ENCODE measurements at places on chromosomes 5 and 9.
A peak's percentile ranks its signal among the peaks of the same experiment; 100 is the strongest.

GRCh38 chr5:10590226-10590999 lies 26.5 kb downstream of the ANKRD33B start:
- DNase-seq: peak; percentile 82

DNA sequence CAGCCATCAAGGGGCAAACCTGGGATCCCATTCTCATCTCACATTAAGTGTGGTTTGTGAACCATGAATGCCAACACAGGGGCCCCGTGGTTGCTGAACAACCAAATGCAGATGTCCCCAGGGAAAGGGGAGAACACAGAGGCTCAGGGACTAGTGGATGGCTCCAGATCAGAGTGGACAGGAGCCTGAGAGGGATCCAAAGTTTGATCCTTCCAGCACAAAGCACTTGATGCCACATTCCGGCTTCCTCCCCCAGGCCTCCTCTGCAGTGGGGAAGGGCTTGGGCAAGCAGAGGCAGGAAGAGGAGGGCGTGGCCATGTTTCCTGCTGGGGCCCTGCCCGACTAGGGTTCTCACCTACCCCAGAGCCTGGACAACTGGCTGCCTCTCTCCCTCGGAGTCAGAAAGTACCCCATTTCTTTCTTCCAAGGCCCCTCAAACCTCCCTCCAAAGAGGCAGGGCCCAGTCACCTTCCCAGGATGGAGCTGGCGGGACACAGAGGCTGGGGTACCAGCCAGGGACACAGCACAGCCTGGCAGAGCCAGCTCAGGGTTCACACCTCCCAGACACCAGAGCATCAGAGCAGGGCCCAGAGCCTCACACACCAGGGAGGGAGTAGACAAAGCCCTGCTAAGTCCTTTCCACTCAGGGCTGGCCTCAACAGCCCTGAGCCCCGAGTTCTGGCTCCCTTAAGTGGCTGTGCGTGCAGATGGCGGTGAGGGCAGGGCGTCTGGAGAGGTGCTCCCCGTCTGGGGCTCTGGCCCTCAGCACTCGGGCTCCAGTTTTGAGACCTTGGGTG lies 4.3 kb upstream of the RNF44 start:
- peak; percentile 69 for DNase-seq

- DNase-seq: no peak
Measured at GRCh38 chr5:31459594-31459993, 72.3 kb downstream of the DROSHA start.

DNA sequence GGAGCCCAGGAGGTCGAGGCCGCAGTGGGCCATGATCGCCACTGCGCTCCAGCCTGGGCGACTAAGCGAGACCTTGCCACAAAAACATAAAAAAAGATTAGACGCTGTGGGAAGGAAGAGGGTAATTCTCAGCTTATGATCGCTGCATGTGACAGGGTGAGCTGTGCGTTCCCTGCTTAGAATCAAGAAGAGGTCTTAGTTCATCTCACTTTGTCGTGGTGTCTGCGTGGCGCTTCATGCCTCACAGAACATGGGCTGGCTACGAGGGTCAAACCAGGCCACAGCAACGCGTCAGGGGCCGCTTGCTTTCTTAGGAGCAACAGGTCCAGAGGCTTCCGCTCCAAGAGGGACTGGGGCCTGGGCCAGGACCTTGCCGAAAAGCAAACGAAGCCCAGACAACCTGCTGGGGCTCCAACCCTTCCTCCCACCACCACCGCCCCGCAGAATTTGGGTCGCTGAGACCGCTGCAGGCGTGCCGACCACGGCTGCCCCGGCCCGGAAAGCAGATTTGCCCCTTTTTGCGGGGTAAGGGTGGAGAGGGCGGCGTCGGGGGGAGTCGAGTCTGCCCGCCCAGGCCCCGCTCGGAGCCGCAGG lies 10.0 kb upstream of the GRIN1 start:
- no peak for DNase-seq

DNA sequence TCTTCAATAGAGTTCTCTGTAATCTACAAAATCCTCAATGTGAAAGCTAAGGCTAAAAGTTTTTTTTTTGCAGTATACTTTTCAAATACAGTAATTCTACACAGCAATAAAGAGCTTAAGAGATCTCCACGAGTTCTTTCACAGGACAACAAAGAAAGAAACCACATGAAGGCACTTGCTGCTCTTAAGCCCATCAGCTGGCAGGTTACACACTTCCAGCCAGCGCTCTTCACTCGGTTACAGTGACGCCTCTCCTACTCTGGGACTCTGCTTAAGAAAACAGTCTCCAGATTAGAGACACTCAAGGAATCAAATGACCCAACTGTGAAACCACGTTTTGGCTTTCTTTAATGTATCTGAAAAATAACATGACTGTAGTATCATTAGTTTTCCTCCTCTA lies 85.0 kb downstream of the ROR2 start:
- DNase-seq: no peak

DNA sequence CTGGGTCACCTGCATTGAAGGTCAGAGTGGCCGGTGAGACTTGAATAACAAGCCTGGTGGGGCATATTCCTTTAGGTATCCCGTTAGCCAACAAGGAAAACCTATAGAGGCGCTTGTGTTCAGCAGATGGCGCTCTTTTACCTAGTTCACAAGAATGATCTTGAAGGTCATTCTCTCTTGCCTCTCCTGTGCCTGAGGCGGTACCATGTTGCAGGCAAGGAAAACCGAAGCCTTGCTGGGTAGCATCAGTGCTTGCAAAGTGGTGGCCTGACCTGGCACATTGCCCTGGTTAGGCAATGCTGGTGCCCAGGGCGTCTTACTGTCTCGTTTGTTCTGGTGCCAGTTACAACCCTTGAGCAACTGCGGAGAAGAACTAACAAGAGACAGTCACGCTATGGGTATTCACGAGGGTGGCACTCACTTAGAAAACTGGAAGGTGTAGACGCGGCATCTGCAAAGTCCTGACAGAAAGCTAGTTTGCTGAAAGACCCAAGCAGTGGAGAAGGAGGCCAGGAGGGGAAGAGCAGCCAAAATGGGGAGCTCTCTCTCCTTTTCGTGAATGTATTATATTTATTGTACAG lies 56.7 kb downstream of the AOPEP start:
- DNase-seq: peak; percentile 95

DNA sequence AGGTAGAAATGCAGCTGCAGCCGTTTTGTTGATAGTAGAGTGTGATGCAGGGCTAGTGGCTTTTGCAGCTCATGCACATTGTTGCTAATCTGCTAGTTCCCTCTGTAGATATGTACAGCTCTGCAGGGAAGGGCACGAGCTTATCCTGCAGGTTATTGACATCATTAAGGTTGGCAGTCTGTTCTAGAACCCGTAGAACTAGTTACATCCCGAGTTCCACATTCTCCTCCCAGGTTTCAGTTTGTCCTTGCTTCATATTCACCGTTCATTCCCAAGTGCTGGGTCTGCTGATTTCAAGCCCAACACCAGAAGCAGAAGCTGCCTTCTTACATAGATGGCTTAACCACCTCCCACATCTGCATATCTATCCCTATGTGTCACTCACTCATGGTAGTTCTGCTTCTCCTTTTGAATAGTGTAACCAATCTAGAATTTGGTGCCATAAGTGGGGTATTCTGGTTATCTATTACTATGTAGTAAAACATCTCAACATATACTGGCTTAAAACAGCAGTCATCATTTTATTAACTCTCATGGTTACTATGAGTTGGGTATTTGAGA lies 38.1 kb downstream of the CRHBP start:
- DNase-seq: no peak

GRCh38 chr9:75096796-75097195 lies 8.5 kb downstream of the OSTF1 start:
- no peak for DNase-seq

DNA sequence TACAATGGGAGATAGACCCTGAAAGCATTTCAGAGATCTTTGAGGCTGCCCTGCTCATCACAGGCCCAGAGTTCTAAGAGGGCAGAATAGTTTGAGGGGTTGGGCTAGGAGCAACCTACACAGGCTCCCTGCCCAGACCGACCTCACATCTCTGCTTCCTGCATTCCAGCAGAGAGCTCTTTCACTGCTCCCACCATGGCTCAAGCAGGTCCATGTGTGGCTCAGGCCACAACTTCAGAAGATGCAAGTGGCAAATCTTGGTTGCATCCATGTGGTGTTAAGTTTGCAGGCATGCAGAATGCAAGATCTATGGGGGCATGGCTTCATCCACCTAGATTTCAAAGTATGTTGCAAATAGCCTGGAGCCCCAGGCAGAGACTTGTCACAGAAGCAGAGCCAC lies 39.0 kb downstream of the GDA start:
- DNase-seq: no peak

GRCh38 chr5:57298985-57299491 lies 125.2 kb downstream of the GPBP1 start:
- DNase-seq: peak; percentile 80

GRCh38 chr9:135070198-135070951 lies 17.1 kb upstream of the OLFM1 start:
- no peak for DNase-seq

DNA sequence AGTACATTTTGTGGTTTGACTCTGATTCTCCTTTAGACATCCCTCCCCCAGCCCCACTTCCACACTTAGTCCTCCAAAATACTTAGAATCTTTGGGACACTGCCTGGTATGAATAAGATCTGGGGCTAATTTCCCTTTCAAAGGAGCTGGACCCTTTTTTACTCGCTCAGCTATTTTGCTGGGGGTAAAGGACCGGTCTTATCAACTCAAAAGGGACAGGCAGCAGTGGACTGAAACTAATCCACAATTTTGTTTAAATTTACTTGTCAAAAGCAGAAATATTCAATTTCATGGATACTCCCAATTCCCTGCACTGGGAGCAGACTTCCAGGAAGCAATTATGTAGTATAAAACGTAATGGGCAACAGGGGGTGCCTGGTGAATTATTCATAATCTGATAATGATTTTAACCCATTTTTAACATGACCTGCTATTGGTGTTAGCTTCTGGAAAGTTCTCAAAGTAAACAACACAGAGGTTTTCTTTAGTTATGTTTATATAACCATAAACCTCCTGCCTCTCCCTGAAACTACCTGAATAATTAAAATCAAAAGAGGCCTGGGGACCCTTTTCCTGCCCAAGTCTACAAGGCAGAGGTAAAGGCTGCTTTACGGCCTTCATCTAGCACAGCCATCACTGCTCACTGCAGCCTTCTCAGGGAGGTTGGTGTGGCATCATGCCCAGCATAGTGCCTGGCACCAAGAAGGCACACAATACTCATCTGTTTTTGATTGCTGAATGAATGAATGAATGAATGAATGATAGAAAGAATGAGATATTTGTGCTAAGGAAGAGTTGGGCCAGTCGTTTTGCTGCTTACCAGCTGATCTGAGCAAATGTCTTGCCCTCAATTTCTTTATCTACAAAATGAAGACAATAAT lies 44.2 kb upstream of the GNPDA1 start:
- no peak for DNase-seq

- no peak for DNase-seq
Measured at GRCh38 chr5:1748845-1749244, 50.8 kb downstream of the MRPL36 start.

DNA sequence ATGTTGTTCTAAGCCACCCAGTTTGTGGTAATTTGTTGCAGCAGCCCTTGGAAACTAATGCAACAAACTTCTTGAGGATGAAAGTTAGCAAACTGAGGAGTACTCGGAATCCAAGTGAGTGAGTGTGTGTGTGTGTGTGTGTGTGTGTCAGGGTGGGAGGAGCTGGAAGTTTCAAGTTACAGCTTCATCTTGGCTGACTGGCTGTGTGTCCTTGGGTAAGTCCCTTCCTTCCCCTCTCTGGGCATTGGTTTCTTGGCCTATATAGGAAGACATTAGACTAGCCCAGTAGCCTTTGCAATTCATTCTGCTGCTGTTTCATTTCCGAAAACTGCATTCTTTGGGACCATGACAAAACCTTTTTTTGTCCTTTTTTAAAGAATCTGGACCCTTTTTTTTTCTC lies 157.2 kb downstream of the MELK start:
- DNase-seq: no peak

DNA sequence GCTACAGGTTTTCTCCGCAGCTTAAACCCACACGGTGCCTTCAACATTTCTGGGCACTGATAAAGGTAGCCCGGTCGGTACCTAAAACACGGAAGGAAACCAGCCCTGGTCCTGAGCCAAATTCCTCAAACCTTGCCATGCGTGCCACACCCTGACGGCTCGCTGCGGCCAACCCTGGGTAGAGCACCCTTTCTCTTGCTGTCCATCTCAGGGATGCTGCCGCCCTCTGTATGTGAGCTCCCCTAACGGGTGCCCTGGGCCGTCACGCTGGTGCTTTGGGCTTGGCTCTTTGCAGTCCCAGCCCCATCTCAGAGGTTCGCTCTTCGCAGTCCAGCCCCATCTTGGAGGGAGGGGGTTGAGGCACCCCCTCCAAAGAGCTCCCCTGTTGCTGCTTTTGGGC lies 43.9 kb downstream of the PNPLA7 start:
- DNase-seq: no peak

DNA sequence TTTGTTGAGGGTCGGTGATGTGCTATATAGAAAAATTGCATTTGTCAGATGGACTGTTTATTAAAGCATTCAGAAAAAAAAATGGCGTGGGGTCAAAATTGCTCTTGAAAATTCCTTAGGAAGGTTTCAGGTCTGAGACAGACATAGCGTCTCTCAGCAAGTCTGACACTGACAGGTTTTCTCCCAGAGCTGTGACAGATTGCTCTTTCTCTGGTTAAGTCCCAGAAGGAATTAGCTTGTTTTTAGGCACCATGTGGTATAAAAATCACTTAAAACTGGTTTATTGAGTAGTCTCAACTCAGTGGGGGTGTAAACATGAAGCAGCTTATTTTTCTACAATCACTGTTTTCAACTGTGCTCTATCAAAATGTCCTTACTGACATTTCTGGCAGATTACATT lies 1379.8 kb downstream of the MAT2B start:
- DNase-seq: no peak

DNA sequence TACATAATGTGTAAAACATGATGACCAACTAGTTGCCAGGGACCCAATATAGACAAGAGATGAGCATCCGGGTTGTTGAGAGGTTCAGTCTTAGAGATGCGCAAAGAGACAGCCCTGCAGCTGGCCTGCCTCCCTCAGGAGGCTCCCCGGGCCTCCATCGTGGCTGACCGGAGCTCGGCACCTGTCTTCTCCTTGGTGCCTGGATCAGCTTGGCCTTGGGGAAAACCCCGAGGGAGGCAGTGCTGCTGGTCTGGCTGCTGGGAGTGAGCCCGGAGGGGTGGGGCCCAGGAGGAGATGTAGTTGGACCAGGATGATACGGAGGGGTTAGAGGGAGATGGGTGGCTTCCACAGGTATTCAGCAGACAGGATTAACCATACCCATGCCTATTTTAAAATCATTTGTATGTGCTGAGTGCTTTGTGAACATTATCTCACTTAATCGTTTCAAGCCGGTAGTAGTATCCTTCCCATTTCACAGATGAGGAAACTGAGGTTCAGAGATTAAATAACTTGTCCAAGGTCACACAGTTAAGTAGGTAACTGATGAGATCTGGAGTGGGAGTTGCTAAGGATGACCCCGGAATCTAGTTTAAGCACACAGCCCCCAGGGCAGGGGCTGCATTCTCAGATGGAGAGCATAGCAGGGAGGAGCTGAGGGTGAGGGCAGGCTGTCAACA lies 173.8 kb downstream of the COL23A1 start:
- no peak for DNase-seq

GRCh38 chr9:17782430-17783149 lies 203.7 kb downstream of the SH3GL2 start:
- no peak for DNase-seq
